ENCODE measurements at places on chromosomes 3 and 15.

- no peak for DNase-seq
These were observed 44.4 kb upstream of the B3GALNT1 start for GRCh38 chr3:161149529-161149928.

DNA sequence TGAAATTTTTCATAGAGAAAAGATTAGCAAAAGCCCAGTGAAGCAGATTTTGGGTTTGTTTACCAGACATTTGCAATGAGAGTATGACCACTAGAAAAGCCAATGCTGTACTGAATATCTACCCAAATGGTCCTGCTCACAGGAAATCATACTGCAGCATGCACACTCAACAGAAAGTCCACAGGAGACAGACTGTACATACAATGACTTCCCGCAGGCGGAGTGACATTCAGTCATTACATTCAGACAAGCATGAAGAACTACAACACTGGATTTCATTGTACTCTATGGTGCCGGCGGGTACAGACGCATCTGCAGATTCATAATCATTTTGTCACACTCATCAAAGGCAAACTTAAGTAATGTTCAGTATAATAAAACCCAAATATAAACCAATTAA, 11.8 kb downstream of the LZTFL1 start:
- DNase-seq, result no peak

DNA sequence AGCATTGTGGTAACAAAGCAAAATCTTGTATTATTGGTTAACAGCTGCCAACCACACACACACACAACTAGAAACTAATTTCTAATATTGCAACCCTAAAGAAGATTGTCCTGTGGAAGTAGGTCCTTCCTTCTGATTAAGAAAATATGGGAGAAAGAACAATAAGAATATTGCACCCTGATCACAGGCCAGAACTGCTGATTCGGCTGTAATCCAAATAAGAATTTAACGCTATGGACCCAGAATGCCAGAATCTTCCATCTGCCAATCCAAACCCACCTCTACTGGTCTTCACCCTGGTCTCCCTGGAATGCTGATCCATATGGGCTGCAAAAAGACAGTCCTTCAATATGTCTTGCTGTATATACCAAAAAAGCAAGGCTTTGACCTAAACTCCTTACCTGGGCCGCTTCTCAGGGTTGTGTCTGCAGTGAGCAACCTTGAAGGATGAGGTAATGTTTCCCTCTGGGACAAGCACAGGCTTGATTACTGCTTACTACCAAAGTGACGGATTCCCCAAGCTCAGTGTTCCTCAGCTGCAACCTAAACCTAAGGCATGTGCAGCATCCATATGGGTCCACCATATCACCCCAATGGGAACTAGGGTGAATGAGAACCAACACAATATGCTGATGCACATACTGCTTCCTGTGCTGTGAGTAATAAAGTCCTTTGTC, 8.0 kb downstream of the CCDC14 start:
- no peak for DNase-seq

GRCh38 chr3:63972196-63972595, 51.1 kb downstream of the PSMD6 start:
- DNase-seq, result no peak

- no peak for DNase-seq
These were observed 269.3 kb upstream of the ONECUT1 start for GRCh38 chr15:53059273-53060043.

DNA sequence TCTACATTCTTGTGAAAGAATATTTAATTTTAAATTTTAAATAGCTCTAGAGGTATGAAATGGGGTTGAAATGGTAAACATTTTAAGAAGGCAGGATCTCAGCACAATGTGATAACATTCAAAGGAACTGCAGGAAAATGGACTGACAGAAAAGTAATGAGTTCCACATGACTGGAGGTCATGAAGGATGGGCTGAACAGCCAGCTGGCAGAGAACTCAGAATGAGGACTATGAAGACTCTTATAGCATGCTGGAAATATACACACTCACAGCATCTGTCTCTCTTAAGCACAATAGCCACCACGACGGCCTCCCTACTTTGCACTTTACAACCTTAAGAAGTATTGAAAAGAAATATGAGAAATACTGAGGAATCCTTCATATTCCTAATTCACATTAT, 94.7 kb downstream of the TNIK start:
- no peak for DNase-seq

- no peak for DNase-seq
These were observed 257.4 kb downstream of the PLOD2 start for GRCh38 chr3:145903472-145904013.

DNA sequence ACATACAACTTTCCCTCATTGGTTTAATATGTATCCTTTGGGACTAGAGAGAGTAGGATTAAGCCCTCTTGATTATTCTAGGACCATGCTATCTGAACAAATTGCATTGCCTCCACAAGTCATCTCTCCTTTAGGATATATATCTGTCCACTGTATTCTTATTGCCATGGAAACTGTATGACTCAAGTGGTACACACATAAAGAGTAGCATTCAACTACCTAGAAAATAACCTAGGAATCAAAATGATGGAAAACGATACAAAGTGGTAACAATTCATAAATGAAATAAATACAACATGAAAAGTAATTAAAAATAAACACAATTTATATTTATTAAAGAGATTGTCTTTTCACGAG, 212.1 kb upstream of the P2RY1 start:
- DNase-seq, result no peak

- no peak for DNase-seq
These were observed 139.4 kb downstream of the NECTIN3 start for GRCh38 chr3:111210866-111211564.

DNA sequence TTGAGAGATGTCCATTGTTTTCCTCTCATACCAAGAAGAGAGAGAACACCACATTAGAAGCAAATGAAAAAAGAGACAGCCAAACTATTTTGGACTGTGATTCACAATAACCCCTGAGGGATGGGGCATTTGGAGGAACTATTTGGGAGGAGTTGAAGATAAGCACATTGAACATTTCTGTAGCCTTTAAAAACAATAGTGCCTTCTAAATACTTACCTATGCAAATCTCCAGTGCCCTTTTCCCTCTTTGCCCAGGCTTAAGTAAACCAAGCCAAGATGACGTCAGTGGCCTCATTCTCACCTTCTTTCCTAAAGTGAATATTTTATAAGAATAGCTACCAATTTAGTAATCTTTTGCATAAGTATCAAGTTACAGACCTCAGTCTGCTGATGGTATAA, 89.7 kb upstream of the COL8A1 start:
- DNase-seq, result no peak
